Posterior cingulate gyrus (tissue), 11 donors: ENCODE measurements at places on chromosomes 5 and 9.
A peak's percentile ranks its signal among the peaks of the same experiment; 100 is the strongest.

GRCh38 chr5:52331725-52332124, 456.0 kb upstream of the ITGA1 start:
- DNase-seq: no peak

GRCh38 chr9:38423973-38424843, at the start of gene IGFBPL1:
Gene IGFBPL1 (minus strand): TSS chr9:38424454. CDS start chr9:38424424, 30 bp downstream.
- peak; percentile 32 for DNase-seq

- DNase-seq: no peak
Observed at GRCh38 chr5:142871363-142872193, 101.4 kb downstream of the ARHGAP26 start.

GRCh38 chr5:171600741-171601265, 181.4 kb downstream of the FGF18 start:
- DNase-seq: no peak

GRCh38 chr5:107103522-107103921, 567.2 kb downstream of the EFNA5 start:
- DNase-seq: no peak

DNA sequence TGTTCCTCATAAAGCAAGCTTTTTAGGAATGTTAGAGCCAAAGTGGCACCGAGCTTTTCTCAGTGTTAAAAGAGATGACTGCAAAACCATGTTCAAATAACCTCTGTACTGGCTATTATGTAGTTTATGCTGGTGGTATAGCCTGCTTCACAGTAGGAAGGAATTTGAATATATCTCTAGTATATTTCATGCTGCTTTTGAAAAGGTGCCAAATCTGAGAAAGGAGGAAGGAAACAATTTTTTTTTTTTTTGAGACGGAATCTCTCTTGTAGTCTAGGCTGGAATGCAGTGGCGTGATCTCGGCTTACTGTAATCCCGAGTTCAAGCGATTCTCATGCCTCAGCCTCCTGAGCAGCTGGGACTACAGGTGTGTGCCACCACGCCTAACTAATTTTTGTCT, 13.5 kb downstream of the CREBRF start:
- no peak for DNase-seq

DNA sequence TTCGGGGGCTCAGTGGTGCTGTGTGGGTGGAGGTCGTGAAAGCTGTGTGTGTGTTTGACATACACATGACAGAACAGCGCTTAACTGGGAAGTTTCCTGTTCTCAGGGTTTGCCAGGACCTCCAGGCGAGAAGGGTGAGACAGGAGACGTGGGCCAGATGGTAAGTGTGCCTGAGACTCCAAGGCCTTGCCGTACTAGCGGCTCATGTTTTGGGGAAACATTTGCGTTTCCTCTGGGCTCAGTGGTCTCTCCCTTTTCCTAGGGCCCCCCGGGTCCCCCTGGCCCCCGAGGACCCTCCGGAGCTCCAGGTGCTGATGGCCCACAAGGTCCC, 68.3 kb upstream of the FCN2 start:
- DNase-seq: no peak

DNA sequence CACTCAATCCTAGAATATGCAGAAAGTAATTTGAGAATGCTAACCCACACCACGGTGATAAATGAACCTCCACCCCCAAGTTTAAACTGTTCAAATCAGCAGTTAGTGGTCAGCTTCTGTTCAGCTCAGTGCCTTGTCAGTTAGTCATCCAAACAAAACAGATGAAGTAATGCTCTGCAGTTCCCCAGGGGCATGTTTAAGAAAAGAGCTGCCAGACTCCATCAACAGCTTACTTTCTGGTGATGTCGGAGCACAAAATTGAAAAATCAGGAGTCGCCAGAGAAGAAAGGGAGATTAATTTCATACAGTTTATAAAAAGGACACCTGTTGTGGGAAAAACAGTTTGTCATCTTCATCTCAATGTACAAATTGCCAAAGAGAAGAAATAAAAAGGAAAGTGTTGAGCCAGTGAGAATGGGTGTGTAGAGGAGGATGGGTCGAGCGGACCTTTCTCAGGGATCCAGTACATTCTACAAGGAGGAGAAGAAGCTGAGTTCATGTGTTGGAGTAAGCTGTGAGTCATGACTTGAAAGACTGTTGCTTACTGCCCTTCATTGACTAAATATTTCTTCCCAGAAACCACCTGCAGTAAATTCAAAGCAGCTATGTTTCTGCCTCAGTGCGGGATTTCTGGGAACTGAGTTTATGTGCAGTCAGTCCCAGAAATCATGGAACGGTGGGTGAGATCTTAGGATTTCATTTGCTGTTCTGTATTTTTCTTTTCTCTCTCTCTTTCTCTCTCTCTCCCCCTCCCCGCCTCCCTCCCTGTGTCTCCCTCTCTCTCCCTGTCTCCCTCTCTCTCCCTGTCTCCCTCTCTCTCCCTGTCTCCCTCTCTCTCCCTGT, 13.7 kb downstream of the TRIO start:
- DNase-seq: no peak

- no peak for DNase-seq
Observed at GRCh38 chr5:89421035-89421434, 538.1 kb upstream of the MEF2C start.

DNA sequence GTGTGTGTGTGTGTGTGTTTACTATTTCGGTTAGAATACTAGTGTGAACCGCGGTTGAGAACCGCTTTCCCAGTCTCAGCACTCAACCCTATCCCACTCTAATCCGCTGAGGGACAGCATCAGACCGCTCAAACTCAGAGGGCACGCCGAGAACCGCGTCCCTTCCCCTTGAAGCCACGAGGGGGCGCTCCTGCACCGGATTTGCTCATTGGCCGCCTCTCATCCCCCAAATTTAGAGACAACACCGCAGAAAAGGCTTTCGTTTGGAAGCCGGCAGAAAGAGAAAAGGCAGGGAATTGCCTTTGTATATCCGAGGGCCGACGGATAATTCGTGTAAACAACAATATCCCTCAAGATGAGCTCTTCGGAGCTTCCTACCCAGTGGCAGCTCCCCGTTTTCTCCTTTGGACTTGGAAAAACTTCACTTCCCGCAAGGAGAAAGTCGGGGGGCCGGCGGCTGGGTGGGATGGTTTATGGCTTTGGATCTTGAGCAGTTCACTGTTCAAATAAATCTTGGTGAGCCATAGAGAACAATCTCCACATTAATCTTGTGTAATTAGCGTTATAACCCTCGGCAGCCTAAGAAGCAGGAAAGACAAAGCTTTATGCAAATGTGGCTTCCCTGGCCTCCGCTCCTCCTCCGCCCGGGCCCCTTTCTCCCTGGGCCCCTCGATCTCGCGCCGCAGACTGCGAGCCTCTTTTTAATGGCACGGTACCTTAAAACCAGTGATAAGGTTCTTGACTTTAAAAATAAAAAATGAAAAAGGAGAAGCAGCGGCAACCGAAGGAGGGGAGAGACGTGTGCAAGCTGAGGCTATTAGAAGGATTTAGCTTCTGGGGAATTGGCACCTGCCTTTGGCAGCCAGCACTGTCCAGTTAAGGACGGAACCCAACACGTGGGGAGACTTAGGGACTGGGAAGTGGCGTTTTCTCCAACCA, 296.8 kb downstream of the PARP8 start:
- peak; percentile 82 for DNase-seq

DNA sequence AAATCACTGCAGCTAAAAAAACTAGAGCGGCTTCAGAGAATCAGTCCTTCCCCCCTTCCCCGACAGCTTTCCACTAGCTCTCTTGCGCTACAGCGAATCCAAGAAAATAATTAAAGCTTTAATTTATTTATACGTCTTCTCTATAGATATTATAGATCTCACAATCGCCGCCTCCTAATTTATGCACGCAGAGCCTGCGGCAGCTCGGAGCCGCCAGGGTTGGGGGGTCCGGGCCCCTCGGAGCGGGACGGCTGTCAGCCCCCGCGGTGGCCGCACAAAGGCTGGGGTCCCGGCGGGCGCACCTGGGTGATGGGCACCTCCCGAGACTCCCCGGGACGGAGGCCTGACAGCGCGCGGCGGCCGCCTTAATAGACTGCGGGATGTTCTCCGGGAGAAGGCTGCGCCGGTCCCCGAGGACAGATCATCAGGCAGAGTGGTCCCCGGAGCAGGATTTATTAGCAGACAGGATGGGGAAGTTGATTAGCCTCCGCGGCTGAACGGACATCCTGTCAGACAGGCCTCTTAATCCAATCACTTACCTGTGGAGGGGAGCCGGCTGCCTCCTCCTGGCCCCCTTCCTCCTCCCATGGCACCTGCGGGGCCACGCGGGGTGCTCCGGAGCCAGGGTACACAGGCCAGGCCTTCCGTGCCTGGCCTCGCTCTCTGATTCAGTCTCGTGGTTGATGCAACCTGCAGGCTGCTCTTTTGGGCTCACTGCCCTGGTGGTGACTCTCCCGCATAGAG, 166.8 kb downstream of the MELK start:
- no peak for DNase-seq

GRCh38 chr9:99013550-99013949, 69.8 kb downstream of the COL15A1 start:
- DNase-seq: no peak

- DNase-seq: no peak
Observed at GRCh38 chr9:136700959-136701667, 11.3 kb upstream of the DIPK1B start.

DNA sequence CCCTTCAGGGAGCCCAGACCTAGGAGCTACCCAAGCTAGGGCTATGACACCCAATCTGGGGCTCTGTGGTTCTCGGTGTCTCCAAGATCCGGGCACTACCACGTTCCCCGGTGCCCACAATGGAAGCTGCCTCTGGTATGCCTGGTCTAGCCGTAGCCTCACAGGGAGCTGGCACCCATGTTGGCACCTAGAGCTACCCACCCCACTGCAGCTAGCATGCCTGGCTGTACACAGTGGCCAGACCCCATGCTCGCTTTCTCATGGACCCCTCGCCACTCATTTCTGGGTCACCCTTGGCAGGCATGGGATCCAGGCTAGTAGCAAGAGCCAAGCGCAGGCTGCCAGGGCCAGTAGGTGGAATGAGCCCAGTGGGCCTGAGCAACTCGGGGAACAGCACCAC, 109.0 kb downstream of the CYLC2 start:
- peak; percentile 54 for DNase-seq

DNA sequence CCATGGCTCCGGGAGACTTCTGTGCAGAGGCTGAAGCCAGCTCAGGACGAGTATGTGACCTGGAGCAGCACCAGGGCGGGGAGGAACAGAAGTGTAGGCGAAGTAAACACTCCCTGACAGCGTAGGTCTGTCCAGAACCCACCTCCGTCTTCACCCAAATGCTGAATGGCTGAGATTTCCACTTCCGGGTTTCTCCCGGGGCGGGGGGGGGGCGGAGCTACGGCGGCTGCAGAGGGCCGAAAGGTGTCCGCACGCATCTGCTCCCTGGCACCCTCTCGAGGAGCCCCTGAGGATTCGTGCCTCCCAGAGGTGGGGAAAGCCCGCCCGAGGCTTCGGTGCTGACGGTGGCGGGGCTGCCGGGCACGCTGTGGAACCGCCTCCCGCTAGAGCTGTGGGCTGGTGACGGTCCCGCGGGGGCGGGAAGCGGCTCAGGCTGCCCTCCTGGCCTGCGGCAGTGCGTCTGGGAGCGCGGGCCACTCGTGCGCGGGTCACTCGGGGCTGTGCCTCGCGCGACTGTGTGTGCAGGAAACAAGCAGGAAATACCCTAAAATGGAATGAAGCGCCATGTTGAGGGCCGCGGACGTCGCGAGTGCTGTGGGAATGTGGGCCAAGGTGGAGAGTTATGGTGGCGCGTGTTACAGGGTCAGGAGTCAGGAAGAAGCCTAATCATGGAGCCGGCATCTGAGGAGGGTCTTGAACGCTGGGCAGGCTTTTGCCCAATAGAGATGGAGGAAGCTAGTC, 1425.4 kb downstream of the FOXD4L5 start:
- DNase-seq: no peak

DNA sequence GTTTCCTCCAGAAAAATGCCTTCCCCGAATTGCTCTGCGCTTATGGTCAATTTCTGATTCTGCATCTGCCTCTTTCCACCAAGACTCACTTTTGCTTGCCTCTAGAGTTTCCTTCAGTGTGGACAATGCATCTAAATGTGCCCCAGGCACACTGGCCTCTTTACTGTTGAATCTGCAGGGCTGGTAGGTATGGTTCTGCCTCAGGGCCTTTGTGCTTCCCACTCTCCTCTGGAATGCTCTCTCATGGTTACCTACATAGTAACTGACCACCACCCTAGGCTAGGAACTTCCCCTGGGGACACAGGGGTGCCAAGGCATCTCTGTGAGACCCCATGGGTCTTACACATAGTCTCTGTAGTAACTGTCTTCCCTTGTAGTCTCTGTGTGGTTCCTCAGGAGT, 1258.6 kb downstream of the CDH12 start:
- DNase-seq: peak; percentile 15

DNA sequence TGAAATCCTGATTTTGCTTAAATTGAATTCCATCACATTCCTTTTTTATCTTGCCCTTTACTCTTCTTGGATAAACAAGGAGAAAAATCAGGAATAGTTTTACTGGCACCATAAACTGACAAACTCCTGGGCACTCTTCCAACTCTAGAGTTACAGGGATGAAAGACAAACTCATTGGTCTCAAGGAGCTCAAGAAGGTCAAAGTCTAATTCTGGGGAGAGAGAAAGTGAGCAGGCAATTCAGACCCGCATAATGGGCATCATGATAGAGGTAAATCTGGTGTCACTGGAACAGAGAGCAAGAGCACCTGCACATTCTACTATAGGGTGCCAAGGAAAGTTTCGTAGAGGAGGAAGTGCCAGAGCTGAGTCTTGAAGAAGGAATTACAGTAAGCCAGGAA, 64.8 kb downstream of the GRIN3A start:
- no peak for DNase-seq

GRCh38 chr9:108117795-108118194, 628.2 kb upstream of the KLF4 start:
- no peak for DNase-seq

DNA sequence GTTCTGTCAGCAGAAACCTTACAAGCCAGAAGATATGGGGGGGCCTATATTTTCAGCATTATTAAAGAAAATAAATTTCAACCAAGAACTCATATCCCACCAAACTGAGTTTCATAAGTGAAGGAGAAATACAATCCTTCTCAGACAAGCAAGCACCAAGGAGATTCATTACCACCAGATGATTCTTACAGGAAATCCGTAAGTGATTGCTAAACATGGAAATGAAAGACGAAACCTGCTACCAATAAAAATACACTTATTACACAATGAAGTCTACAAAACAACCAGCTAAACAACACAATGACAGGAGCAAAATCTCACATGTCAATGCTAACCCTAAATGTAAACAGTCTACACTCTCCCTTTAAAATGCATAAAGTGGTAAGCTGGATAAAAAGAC, 17.8 kb upstream of the C9orf72 start:
- no peak for DNase-seq

- DNase-seq: no peak
Observed at GRCh38 chr5:178467205-178467567, 123.0 kb downstream of the COL23A1 start.

GRCh38 chr5:135740475-135740874, 94.0 kb upstream of the SLC25A48 start:
- no peak for DNase-seq
